Ascending aorta (tissue), 2 donors: ENCODE measurements at places on chromosomes 3 and 15. TPM values are rescaled to one million over a fixed set of nuclear protein-coding genes. Genes with fewer than 3 reads are reported as not detected.

DNA sequence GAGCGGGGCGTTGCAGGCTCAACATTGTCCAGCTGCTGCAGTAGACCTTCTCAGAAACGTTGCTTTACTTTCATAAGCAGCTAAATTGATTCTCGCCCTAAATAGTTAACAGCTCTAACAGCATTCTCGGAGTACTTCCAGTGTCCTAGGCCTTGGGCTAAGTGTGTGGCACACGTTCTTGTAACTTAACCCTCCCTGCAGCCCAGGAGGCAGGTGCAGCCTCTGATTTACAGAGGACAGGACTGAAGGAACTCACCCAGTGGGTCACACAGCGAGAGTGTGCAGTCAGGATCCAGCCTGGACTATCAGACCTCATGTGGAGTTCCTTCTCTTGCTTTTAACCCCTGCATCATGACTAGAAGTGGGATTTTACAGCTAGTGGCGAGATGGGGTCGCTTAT lies 312.8 kb upstream of the C2CD4B start:
- peaks cover 15% of the 10 kb centered on the region for H3K4me1 ChIP-seq
- H3K4me3 ChIP-seq: no peak overlapping the region
- no peaks in the 10 kb centered on the region for H3K36me3 ChIP-seq
- no peak for DNase-seq

- peak overlapping the region; percentile 94 for H3K27ac ChIP-seq
- peaks cover 63% of the 10 kb centered on the region for H3K4me1 ChIP-seq
- H3K4me3 ChIP-seq: peak overlapping the region; percentile 0
- H3K36me3 ChIP-seq: peaks cover 9% of the 10 kb centered on the region
- no peak for DNase-seq
Measured at GRCh38 chr15:75705854-75706681, 6.6 kb downstream of the CSPG4 start.

The SEMA3G gene
- total RNA-seq: 163 TPM

The C3orf52 gene
- 0.32 TPM for total RNA-seq

DNA sequence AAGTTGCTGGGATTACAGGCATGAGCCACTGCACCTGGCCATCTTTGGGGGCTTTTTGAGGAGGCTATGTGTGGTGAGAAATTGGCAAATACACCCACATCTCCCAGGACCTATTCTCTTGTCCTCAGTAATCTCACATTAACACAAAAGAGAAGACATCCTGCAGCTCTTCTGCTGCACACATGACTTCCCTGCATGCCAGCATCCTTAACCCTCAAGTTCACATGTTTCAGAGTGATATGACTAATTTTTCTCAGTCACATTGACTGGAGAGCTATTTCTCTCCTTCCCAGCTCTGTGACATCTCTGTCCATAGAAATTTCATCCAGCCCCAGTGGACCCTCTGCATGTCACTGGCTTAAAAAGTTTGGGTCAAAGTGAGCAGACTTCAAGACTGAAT lies 1.9 kb upstream of the SKIC8 start:
- DNase-seq: no peak
- no peak overlapping the region for H3K4me3 ChIP-seq
- no peaks in the 10 kb centered on the region for H3K4me1 ChIP-seq

The CLCN2 gene
- 31.2 TPM for total RNA-seq

GRCh38 chr3:109191421-109191820 lies 54.9 kb downstream of the C3orf85 start:
- H3K27me3 ChIP-seq: no peaks in the 10 kb centered on the region
- no peaks in the 10 kb centered on the region for H3K36me3 ChIP-seq
- H3K4me3 ChIP-seq: no peak overlapping the region
- no peak for DNase-seq
- no peak overlapping the region for H3K27ac ChIP-seq
- H3K4me1 ChIP-seq: no peaks in the 10 kb centered on the region
